ENCODE measurements at places on chromosomes 12 and 14.

DNA sequence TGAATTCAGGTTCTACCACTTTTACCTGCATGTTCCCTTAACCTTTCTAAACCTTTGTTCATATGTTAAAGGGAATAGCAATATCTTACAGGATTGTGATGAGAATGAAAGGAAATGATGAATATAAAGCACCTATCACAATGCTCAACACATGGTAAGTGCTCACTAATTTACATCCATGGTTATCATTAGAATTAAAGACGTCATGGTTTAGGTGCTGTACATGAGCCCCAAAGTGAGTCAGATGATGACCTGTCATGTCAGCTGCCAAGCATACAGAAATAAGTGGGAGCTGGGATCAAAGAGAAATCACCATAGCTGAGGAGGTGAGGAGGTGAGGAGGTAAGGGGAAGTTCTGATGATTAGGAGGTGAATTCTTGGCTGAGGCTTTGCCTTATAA lies 135.9 kb upstream of the ATP2B1 start:
- no peak for DNase-seq

- no peak for DNase-seq
Observed at GRCh38 chr12:45246236-45246635, 30.3 kb downstream of the ANO6 start.

GRCh38 chr14:55092341-55092740 lies 36.7 kb upstream of the LGALS3 start:
- no peak for DNase-seq

GRCh38 chr12:112325622-112326207 lies 56.5 kb downstream of the HECTD4 start:
- DNase-seq = no peak

- peak; percentile 53 for DNase-seq
Observed at GRCh38 chr14:21965042-21965441, 291.4 kb upstream of the OR4E1 start.
